Adipocyte (in vitro differentiated cells): ENCODE measurements at places on chromosomes 3 and 15.

DNA sequence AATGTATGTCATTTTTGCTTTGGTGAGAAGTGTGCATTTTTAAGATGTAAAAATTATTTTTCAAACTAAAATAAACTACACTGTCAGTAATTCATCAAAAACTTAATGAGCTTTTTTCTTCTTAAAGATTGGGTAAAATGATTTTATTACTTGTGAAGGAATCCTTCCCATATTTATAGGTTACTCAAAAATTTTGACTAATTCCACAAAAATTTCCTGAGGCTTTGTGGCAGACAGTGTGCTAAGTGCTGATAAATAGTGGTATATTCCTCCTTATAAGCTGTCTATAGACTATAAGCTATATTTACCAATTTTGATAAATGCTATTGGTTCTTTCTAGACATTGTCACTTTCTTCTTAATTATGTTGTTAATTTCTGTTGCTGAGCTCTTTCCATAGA, 284.5 kb upstream of the SEMA6D start:
- DNase-seq = no peak

DNA sequence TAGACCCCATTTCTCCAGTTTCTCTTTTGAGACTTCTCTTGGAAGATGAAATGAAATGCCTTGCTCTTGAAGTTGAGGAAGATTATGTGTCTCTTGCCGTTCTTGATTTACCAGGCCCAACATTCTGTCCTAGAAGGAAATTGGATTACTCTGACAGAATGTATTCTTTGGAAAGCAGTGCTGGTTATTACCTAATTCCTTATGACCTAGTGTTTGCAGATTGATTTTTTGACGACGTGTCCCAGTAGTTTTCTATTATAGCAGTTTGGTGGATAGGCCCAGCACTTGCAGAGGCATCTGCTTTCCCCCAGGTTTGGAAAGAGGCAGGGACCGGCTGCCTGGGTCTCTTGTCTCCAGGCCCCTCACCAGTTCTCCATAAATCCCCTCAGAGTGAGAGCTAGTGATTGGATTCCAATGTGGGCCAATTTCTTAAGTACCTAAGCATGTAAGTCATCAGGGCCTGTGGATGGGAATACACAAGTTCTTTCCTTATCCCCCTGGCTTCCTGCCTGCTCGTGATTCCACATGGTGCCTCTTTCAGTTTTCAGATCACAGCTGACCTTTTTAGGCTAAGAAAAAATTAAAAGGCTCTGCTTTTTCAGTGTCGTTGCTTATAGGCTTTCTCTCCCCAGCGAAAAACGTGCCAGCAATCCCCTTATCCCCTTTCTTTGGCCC, 50.2 kb downstream of the EPHB3 start:
- DNase-seq = no peak

GRCh38 chr15:84914351-84914750, 29.9 kb downstream of the SLC28A1 start:
- DNase-seq = no peak

GRCh38 chr3:37995652-37996641, 5.4 kb downstream of the VILL start:
- no peak for DNase-seq

DNA sequence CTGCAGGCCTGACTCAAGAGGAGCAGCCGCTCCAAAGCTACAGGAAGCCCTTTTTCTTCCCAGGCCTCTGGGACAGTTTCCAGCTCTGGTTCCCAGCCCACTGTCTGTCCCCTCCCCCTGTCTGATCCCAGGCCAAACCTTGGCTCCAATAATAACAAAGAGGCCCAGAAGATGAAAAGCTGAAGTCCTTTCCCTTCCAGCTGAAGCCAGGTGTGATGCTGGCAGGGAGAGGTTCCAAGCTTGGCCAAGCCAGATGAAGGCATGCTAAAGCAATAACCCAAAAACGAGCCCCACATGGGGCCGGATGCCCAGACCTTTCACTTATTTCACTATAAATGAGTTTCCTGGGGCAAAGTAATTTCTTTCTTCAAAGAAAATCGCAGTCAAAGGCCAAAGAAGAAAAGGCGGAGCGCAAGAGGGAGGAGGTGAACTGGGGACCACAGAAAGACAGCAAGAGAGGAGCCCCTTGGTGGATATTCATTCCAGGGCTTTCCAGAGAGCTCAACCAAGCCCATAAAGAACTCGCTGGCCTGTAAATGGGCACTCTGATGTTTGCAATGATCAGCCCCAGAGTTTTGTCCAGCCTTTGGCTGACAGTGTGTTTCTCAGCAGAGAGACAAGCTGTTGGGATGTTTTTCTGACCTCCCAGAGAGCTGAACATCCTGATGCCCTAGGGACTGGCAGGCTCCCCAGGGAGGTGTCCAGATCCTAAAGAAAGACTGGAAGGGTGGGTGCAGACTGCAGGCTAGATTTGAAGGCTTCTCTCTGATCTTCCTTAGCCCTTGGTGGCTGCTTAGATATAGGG, 157.6 kb downstream of the UACA start:
- peak; percentile 77 for DNase-seq

DNA sequence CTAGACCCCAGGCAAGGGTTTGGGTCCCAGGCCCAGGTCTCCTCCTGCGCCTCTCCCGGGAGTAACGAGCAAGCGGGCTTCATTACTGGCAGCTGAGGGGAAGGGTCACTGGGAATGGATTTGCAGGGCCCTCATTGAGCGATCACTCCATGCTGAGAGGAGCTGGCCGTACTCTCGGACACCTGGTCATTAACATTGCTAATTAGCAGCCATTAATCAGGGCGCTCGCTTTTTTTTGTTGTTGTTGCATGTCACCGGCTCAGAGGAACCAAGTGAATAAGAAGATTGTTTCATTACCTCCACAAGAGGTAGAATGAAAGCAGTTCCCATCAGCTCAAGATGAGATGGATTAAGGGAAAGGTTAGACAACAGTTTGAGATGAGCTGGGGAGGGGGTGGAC, 293.0 kb upstream of the ATP11B start:
- DNase-seq = no peak

DNA sequence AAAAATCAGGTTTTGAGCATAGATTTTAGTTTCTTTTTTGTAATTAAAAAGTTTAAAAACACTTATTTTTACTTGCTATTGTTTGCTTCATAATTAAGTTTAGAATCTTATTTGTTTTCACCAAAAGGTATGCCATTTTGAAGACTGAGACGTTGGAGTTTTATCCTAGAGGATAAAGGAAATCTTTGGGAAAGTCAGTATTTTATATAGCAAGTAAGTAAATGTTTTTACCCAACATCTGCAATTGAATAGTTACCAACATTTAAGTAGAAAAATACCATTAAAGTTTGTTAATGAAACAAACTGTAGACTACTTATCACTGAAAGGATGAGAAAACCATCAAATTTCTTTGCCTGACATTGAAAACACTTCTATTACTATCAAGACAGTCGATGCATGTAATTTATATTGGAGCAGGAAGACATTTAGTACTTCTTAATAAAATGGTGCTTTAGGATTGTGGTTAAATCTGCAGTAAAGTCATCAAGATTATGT, 14.0 kb upstream of the CHD2 start:
- no peak for DNase-seq

DNA sequence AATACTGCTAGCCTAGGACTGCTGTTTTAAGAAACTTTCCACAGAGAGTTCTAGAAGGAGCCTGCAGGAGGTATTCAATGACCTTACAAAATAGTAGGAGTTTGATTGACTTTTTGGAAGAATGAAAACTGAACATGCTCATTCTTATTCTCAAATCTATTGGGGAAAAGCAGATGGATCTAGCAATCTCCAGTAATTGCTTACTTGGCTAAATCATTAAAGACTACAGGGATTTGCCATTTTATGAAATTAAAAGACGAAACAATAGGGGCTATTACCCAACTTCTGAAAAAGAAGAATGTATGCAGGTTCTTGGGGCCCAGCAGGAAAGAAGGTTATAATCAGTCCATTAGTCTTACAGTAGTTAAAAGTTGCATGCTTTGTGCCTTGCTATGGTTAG, 29.9 kb upstream of the PEX5L start:
- DNase-seq = no peak

DNA sequence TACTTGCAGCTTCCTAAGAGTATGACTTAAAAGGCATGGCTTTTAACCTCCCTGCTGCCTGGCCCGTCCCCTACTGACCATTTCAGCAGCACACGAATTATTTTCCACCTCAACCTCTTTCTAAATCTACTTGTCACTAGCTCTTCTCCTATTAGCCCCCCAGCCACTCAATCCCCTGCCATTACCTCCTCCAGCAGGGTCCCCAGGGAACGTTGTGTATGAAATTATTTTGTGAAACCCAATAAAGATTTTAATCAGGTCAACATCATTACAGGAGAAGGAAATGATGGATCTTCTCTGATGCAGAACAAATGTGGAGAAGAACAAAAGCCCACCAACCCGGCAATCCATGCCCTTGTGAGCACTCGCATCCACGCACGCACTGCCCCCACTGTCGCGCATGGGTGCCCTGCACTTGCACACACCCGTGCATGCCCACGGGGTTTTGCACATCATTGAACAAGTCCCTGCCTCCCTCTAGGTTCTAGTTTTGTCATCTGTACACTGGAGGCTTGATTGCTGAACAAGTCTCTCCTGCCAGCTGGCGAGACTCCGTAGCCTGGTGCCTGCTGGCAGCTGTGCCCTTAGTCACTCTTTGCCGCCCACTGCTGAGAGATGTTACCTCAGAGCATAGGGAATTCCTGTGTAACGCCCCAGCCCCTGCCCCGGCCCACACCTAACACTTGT, 51.6 kb downstream of the LINGO1 start:
- no peak for DNase-seq

- DNase-seq = no peak
Measured at GRCh38 chr3:120780977-120781376, 38.4 kb downstream of the GTF2E1 start.

- no peak for DNase-seq
Measured at GRCh38 chr3:49026536-49026935, 2.7 kb downstream of the IMPDH2 start.

DNA sequence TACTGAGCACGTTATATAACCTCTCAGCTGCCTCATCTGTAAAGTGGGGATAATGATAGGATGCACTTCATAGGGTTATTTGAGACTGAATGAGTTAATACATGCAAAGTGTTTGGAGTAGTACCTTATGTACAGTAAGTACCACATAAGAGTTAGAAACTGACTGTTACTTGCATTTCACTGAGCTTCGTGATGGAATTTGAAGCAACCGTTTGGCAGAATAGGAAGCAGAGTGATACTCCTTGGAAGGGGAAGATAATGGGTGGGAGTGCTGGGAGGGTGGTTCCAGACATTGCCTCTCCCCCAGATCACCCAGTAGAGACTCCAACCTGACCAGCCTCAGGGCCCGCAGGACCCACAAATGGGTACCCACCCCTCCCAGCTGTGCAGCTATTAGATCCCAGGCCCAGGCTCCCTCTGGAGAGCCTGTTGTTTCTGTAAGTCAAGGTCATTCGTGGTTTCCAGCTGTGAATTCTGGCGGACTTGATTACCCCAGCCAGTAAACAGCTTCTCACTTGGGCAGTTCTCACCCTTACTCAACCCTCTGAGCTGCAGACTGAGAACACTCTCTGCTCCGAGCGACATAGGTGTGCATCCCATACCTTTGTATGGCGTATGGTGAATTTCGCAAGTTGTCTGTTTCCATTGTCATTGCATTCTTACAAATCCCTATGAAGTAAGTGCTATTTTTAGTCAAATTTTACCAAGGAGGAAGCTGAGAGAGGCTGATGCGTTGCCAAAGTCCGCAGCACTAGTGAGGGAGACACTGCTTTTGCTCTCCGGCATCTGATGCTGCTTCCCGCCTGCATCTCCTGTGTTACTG, 11.1 kb downstream of the ALPK3 start:
- DNase-seq = no peak

DNA sequence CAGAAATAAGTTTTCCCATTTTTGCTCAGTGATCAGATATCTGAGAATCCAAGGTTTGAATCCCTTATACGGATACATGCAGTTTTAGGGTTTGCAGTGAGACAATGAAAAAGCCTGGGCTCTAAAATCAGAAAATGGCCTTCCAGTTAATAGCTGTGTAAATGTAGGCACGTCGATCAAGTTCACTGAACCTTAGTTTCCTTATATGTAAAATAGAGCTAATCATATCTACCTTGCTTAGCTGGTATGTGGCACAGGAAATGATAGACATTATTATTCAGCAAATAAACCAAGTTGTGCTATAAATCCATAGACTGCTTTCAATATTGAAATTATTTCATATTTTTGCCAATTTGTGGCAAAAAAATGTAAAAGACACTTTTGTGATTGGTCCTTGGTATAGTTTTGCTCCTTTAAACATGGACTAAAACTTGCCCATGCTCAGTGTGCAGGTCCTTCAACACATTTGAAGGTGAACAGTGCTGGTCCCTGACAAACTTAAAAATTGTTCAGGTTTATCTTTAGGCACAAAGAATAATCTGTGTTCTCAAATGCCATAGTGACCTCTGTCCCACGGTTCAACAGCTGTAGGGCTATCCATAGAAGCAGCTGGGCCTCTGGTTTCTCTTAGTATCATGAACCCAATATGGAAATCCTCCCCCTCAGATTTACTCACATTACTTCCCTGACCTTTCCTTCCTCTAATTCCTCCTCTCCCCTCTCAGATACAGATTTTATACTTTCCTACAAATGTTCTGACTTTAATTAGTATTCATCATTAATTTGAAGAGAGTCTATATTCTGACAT, 51.0 kb downstream of the CCDC54 start:
- no peak for DNase-seq

DNA sequence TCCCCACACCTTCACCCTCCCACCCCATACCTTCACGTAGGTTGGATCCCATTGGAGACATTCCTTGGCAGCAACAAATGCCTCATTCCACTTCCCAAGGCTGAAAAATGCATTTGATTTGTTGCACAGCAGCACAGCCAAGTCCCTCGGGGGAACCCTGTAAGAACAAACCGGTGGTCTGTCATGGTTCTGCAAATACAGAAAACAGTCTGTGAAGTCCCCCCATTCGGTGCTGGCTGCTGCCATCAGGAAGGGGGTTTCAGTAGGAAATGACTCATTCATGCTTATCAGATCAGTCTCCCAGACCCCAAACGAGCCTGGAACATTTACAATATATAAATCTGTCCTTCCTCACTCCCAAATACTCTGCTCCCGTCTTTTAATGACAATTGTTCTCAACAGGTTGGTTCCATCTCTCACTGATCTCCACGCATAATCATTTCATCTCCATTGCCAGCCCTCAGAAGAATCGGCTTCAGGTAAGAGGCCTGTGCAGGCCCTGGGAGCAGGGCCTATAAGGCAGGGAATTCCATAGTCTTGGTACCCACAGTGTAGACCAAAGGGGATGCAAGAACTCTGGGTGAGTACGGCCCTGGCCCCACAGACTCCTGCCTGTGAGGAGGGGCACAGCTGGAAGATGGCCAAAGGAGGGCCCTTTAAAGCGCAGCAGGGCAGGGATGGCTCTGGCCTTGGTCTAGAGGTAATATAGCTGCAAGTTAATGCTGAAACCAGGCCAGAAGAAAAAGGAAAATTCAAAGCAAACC, 41.6 kb downstream of the TRANK1 start:
- no peak for DNase-seq
